ENCODE measurements at places on chromosomes 1 and 21.

DNA sequence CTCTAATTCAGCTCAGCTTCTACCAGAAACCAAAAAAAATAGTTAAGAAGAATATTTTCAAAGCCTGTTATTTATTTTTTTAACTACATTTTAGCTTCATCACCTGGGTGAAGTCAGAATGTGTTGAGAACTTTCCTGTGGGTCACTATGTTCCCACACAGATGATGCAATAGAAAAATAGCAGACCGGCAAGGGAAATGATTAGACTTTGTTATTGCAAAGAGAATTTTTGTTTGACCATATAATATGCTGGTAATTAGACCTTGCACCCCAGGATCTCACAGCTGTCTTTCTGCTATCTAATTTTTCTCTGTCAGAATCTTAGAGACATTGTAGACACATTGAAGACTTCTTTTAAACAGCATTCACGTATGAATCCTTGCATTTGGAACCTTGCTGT, 299.3 kb downstream of the TBX15 start:
- no peak for DNase-seq

- no peak for DNase-seq
Measured at GRCh38 chr21:17467829-17468228, 45.0 kb upstream of the CXADR start.

DNA sequence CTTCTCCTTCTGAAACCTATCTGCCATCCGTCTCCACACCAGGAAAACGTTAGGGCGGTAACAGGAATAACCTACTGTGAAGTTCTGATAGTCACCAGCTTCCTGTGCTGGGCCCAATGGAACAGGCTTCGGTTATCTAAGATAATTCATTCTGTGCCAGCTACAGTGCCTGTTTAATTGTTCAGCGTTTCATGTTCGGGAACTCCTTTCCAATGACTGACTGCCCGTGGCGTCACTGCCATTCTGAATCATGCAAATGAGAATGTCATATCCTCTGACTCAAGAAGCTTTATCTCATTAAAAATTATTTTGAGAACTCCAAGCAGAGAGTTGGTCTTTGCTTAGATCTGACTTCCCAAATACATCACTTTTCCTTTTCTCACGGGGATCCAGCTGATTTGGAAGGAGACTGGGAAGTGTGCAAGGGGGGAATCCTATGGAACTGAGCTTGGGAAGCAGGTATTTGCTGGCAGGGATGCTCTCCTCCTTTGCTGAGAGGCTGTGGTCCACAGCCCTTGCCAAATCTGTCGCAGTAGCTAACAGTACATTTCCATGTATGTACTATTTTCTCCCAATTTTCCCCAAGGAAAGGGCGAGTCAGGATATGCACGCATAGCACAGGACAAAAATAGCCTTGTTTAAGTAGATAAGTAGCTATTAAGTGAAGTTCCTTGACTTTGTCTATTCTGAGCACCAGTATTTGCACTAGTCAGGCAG, 358.7 kb downstream of the LTN1 start:
- peak; percentile 42 for DNase-seq

DNA sequence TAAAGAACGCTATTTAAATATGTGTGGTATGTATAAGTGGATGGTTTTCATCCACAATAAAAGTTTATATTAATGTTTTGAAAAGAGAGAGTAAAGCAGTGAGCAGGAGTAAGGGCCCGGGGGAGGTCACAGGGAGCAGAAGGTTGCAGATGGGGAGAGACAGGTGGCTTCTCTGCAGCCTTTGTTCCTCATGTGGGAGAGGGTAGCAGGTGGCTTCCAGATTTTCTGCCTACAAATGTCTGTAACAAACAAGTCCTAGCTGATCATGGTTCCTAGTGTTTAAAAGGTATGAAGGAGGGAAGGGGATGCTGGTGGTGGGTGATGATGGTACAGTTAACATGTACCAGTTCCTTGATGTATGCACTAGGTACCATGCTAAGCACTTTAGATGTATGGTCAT, 18.8 kb downstream of the QSOX1 start:
- DNase-seq, result no peak

GRCh38 chr1:38464071-38464661, 395.4 kb downstream of the RRAGC start:
- no peak for DNase-seq

DNA sequence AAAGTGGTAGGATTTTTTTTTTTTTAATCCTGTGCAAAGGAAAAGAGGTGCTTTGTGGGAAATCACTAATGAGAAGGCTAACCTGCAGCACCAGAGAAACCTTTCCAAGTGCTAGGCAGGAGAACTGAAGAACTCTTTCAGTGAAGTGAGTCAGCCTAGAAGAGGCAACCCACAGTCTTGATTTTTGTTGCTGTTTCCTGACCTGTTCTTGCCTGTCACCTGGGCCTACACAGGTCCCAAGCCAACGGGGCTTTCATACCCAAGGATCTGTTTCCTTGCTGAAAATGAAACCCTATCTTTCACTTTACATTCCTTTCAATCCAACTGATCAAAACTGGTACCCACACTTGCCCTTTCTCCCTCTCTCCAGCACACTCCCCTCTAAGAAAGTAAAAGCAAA, 7.1 kb upstream of the IKBKE start:
- no peak for DNase-seq

DNA sequence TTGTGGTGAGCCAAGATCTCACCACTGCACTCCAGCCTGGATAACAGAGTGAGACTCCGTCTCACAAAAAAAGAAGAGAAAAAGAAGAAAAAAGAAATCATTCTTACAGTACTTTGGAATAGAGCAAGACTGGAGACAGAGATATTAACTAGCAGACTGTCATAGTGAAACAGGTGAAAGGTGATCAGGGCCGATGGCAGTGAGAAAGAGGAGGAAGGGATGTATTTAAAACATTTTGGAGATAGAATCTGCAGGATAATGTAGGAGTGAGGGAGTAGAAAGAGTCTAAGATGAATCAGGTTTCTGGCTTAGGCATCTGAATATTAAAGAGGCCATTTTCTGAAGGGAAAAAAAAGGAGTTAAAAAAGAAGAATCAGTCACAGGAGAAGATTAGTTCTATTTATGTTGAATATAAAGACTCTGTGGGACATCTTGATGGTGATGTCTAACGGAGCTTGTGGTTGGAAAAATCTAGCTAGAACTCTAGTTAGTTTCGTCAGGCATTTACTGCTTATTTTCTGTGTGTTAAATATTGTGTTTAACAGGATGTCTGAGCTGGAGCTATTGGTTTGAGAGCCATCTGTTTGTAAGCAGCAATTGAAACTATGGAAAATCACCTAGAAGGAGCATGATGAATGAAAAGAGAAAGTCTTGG, 28.4 kb downstream of the BCL9 start:
- no peak for DNase-seq

- DNase-seq, result peak; percentile 70
Measured at GRCh38 chr1:42913426-42914091, 45.1 kb downstream of the SLC2A1 start.

DNA sequence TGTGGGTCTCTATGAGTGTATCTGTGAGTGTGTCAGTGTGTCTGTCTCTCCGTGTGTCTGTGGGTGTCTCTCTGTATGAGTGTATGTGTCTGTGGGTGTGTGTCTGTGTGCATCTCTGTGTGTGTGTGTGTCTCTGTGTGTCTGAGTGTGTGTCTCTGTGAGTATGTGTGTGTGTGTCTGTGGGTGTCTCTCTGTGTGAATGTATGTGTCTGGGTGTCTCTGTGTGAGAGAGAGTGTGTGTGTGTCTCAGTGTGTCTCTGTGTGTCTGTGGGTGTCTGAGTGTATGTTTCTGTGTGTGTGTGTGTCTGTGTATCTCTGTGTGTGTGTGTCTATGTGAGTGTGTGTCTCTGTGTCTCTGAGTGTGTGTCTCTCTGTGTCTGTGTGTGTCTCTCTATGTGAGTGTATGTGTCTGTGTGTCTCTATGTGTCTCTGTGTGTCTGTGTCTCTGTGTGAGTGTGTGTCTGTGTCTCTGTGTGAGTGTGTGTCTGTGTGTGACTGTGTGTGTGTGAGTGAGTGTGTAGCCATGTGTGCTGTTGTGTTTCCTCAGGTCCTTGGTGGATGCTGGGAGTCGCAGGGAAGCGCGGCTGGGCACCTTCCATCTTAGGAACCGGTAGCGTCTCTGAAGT, 33.0 kb downstream of the DHRS3 start:
- no peak for DNase-seq

DNA sequence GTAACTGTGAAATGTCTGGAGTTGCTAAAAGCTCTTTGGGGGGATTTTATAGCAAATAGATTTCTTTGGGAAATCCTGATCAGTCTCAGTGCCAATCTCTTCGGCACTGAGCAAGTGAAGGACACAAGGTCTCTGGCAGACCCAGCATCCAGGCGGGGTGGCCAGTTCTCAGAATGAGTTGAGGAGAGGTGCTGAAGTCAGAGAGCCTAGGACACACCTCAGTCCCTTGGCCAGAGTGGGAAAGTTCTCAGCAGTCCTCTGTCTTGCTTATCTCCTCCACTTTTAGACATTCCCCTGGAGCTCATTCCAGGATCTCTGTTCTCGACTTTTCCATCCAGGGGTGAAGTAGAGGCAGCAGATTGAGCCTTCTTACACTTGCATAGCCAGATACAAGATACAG, 6.7 kb downstream of the HLX start:
- no peak for DNase-seq

- DNase-seq, result no peak
Measured at GRCh38 chr1:33657833-33658232, 185.4 kb downstream of the ZSCAN20 start.

- DNase-seq, result no peak
Measured at GRCh38 chr1:44842486-44842861, 579 bp downstream of the PTCH2 start.

DNA sequence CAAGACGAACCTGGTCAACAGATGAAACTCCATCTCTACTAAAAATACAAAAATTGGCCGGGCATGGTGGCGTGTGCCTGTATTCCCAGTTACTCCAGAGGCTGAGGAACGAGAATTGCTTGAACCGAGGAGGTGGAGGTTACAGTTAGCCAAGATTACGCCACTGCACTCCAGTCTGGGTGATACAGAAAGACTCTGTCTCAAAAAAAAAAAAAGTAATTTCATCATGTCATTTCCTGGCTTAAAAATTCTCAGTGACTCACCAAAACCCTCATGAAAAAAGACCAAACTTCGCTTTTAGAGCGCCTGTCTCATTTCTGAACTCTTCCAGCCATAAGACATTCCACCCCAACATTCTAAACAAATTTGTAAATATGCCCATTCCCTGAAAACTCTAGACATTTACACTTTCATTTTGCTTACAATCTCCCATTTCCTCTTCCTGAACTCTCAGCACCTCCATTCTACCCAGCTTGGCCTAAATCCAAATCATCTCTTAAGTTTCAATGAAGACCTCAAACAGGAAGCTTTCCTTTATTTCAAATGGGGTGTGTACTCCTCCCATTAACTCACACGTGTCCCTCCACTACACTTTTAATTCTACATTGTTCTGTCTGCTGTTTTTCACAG, 50.5 kb upstream of the PRRC2C start:
- DNase-seq, result peak; percentile 37

- no peak for DNase-seq
Measured at GRCh38 chr1:35539073-35539823, 18.0 kb downstream of the KIAA0319L start.

- DNase-seq, result no peak
Measured at GRCh38 chr1:64203420-64203819, at the start of gene UBE2U. TSS of gene UBE2U (plus strand) at chr1:64203623. CDS start at chr1:64204051, 428 bp downstream.

DNA sequence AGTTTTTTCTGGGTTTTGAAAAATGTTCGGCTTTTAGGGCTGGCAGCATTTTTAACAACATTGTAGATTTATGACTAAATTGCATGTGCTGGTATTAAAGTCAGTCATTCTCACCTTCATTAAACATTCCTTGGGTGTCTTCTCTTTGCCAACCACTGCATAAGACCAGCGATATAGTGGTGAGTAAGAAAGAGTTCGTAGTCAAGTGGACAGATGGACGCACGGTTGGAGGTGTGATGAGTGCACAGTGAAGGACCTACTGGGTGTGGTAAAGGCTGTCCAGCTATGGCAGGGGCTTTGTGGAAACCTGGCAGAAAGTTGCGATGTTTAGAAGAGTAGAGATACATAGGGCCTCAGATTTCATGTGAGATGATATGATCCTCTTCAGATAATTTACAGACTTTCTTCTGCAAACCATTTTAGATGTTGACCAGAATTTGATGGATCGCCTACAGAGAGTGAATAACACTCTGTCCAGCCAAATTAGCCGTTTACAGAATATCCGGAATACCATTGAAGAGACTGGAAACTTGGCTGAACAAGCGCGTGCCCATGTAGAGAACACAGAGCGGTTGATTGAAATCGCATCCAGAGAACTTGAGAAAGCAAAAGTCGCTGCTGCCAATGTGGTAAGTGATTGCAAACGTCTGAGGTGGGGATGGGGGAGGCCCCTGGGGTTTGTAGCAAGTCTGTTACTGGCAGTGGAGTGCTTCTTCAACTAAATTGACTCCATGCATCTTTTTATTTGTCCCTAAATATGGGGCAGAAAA, 56.0 kb upstream of the LAMC2 start:
- DNase-seq, result no peak

- no peak for DNase-seq
Measured at GRCh38 chr1:11273595-11274234, 717 bp downstream of the UBIAD1 start.

- DNase-seq, result no peak
Measured at GRCh38 chr1:168567007-168567406, 9.4 kb upstream of the XCL1 start.

GRCh38 chr1:155254228-155254713, 1.0 kb downstream of the ENTREP3 start:
- DNase-seq, result no peak

- no peak for DNase-seq
Measured at GRCh38 chr21:45110873-45111624, 36.7 kb downstream of the ADARB1 start.

GRCh38 chr1:3886106-3886670, 13.9 kb downstream of the C1orf174 start:
- no peak for DNase-seq

GRCh38 chr1:216448011-216448510, 24.8 kb upstream of the USH2A start:
- peak; percentile 38 for DNase-seq

GRCh38 chr1:42305639-42306038, 29.4 kb downstream of the FOXJ3 start:
- no peak for DNase-seq

GRCh38 chr1:214476229-214476985, 75.0 kb downstream of the PTPN14 start:
- peak; percentile 54 for DNase-seq

Measured in RWPE1 (cell line).